Activated CD8-positive, alpha-beta memory T cell treated with anti-CD3 and anti-CD28 coated beads, Interleukin-2, amount 50 U/mL, for 48 hours (primary cell): ENCODE measurements at places on chromosomes 16 and 17.

- no peak for DNase-seq
Observed at GRCh38 chr17:56778898-56779297, 54.8 kb downstream of the C17orf67 start.

- peak; percentile 79 for DNase-seq
Observed at GRCh38 chr16:69112285-69113129, 7.1 kb downstream of the HAS3 start.

GRCh38 chr16:80852261-80852872 is 48.0 kb upstream of the CDYL2 start:
- DNase-seq, result no peak

GRCh38 chr17:38916771-38917170 is 8.6 kb upstream of the LASP1NB start:
- no peak for DNase-seq

DNA sequence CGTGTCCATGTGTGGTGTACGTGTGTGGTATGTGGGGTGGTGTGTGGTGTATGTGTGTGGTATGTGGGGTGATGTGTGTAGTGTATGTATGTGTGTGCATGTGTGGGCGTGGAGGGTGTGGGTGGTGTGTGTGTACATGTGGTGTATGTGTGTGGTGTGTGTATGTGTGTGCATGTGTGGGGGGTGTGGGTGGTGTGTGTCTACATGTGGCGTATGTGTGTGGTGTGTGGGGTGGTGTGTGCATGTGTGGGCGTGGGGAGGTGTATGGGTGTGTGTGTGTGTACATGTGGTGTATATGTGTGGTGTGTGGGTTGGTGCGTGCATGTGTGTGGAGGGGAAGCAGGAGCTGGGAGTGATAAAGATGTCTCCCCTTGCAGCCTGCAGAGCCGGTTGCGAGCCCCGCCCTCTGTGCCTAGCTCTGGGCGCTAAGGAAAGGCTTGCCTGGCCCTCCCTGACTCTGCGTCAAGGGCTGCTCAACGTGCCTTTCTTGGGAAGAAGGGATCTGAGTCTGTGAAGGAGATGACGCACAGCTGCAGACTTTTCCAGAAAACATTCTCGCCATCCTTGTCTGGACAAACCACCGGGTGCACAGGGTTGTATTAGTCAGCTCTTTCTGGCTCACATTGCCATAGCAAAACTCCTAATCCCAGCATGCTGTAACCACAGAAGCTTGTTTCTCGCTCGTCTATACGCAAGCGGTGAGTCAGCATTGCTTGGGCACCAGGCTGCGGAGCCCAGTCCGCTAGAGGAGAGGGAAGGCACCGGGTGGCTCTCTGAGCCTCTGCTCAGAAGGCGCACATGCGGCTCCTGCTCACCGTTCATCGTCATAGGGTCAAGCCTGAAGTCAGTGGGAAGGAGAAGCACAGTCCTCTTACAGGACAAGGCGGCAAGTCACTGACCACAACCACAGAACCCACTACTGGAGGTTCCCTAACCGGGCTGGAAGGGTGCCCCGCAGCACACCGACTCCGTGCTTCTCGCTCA is 2.0 kb upstream of the CD300H start:
- peak; percentile 63 for DNase-seq

DNA sequence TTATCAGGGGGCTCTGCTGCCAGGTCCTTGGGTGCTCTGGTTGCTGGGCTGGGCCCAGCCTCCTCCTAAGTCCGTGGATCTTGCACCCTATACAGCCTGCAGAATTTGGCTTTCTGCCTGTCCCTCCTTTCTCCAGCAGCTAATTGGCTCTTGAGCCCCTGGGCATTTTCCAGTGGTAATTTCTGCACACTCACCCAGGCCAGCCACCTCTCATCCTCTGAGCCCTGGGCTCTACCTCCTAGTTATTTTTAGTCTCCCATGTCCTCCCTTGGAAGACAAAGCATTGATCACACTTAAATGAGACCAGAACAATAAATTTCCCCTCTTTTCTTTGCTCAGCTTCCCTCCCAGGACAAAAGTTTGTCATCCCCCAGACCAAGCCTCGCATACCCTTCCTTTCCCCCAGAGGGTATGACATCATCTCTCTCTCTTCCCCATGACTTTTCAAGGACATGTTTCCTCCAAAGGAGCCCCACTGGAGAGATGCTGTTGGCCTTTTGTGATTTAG is 38.1 kb downstream of the C17orf75 start:
- no peak for DNase-seq

DNA sequence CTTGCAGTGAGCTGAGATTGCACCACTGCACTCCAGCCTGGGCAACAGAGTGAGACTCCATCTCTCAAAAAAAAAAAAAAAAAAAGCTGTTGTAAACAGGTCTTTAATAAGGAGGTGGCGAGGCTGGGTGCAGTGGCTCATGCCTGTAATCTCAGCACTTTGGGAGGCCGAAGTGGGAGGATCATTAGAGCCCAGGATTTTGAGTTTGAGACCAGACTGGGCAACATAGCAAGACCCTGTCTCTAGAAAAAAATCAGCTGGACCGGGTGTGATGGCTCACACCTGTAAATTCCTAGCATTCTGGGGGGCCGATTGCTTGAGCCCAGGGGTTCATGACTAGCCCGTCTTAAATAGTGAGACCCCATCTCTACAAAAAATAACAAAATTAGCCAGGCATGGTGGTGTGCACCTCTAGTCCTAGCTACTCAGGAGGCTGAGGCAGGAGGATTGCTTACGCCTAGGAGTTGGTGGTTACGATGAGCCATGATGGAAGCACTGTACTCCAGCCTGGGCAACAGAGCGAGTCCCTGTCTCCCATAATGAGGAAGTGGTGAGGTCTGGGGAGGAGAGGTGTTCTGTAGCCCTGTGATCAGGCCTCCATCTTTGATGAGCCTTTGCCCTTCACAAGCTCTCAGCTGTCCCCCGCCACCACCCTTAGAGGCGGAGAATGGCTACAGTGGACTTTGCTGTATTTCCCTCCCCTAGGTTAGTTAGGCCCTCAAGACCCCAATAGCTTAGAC is 36.2 kb downstream of the ZNF778 start:
- no peak for DNase-seq

- peak; percentile 86 for DNase-seq
Observed at GRCh38 chr16:30382111-30382881, at the start of gene SEPTIN1. SEPTIN1 (minus strand) TSS chr16:30382561; CDS start chr16:30382542, 19 bp downstream.

GRCh38 chr17:78855561-78856165 is 15.0 kb upstream of the USP36 start:
- DNase-seq, result no peak

GRCh38 chr17:39688475-39688835 is 598 bp upstream of the PGAP3 start:
- DNase-seq, result no peak

DNA sequence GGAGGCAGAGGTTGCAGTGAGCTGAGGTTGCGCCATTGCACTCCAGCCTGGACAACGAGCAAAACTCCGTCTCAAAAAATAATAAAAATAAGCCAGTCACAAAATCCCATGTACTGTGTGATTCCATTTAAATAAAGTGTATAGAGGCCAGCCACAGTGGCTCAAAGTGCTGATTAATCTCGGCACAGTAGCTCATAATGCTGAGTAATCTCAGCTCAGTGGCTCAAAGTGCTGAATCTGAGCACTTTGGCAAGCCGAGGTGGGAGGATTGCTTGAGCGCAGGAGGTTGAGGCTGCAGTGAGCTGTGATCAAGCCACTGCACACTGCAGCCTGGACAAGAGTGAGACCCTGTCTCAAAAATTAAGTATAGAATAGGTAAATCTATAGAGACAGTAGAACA is 4.9 kb downstream of the TMED6 start:
- no peak for DNase-seq

DNA sequence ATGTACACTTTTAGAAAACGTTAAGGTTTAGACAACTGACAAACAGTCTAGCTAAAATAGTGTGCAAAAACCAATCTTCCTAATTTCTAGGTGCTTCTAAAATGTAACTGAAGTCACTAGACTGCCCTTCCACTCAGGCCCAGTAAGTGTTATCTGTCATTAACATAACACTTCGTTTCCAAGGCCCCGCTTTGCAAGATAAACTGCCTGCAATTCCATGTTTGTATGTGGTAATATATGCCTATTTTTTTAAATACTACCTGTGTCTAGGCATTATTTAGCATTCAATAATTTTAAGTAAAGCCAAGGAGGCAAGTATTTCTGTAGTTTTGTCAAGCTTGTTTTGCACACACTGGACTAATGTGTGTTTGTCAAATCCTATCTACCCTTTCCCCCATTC is 3.2 kb downstream of the USP32 start:
- DNase-seq, result no peak

GRCh38 chr16:78096386-78096785 is 3.1 kb upstream of the WWOX start:
- DNase-seq, result no peak

DNA sequence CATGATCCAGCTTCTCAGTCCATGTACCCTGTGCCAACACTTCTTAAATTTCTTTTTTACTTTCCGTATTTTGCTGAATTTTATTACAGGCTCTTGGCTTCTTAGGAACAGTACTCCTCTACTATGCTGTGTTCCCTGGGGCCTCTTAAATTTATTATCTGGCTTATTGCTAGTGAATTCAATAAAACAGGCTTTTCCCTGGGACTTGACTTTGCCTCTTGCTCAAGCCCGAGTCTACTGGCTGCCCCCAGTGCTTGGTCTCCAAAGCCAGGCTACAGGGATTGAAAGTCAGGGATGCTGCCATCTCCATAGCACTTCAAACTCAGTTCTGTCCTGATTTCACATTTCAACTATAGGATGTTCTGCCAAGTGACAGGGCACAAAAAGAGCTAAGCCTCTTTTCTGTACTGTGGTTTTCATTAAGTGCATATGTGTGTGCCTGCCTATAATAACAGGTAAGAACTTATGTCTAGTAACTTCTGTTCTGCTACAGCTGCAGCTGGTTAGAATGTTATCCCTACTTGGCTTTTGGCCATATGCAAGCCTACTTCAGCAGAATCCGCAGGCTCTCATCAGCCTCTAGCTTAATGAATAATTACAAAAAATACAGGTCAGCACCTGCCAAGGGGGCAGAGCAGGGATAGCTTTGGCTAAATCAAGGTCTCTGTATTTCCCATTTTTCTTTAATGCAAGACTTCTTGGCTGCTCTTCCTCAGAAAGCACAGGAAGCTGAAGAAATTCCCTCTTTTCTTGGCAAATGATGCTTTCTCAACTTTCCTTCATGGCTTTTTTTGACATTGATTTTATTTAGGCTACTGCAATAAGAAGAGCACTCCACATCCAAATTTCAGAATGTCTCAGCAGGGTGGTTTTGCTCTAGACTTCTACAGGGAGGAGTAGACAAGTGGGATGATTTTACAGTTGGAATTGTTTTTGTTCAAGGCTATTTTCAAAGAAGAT is 8.2 kb downstream of the FAM20A start:
- DNase-seq, result no peak

DNA sequence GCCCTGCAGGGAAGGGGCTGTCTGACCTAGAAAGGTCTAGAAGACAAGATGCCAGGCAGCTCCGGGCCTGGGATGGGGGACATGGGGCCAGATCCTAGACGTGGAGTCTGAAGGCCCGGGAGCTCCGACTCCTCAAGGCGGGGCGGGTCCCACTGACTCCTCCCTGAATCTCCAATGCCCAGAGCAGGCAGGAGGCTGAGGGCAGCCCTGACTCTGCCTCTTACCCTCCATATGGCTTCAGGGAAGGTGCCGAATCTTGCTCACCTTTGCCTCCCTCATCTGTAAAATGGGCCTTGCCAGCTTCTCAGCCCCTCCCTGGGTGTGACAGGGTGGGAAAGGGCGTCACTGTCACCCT is 14.8 kb downstream of the VASN start:
- no peak for DNase-seq

- no peak for DNase-seq
Observed at GRCh38 chr17:13584701-13585080, 17.0 kb downstream of the HS3ST3A1 start.

- no peak for DNase-seq
Observed at GRCh38 chr17:83186751-83187421, 107.5 kb downstream of the METRNL start.

DNA sequence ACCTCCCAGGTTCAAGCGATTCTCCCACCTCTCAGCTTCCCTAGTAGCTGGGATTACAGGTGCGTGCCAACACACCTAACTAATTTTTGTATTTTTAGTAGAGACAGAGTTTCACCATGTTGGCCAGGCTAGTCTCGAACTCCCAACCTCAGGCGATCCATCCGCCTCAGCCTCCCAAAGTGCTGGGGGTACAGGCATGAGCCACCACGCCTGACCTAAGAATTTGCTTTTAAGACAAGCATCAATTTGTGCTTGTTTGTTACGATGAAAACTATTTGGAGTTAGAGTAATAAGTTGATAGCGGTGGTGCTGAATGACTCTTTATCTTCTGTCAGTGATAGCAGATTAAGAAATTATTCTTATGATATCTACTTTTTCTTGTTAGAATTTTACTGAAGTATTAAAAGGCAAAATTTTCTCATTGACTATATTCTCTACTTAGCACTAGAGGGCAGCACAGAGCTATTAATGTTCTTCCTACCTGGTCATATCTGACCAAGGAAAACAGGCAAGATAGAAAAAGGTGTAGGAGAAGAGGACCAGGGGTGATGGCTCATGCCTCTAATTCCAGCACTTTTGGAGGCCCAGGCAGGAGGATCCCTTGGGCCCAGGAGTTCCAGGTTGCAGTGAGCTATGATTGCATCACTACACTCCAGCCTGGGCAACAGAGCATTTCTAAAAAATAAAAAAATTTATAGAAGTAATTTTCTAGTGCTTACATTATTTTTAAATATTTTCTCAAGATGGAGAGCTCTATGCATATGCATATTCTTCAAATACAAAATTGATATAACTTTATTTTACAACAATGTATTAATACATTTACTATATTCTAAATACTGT is 24.5 kb downstream of the STXBP4 start:
- no peak for DNase-seq

- no peak for DNase-seq
Observed at GRCh38 chr17:57890857-57891232, 41.0 kb upstream of the MRPS23 start.

GRCh38 chr17:72511874-72512273 is 391.1 kb downstream of the SOX9 start:
- no peak for DNase-seq

GRCh38 chr17:63443053-63443452 is 3.1 kb downstream of the CYB561 start:
- no peak for DNase-seq

- DNase-seq, result no peak
Observed at GRCh38 chr16:14020141-14020540, 51.0 kb upstream of the MRTFB start.

DNA sequence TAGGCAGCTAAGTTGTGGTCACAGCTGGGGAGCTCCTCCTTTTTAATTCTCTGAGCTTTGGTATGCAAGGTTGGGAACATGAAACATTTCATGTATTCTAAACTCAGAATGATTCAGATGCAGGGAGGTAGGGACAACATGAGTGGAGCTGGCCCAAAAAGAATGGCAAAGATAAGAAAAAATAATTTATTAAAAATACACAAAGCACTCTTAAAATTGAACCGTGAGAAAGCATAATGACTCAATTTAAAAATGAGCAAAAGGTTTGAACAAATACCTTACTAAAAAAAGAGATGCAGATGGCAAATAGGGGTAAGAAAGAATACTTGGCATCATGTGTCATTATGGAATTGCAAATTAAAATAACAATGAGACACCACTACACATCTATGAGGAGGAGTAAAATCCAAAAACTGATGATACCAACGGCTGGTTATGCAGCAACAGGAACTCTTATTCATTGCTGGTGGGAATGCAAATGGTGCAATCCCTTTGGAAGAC is 175.6 kb upstream of the IRX3 start:
- no peak for DNase-seq
